ENCODE measurements at places on chromosomes 13 and 19. TPM values are rescaled to one million over a fixed set of nuclear protein-coding genes. Genes with fewer than 3 reads are reported as not detected.

SLC15A1 gene
- not detected for total RNA-seq

SAE1 gene
- 54.7 TPM for total RNA-seq

TEX26 gene
- 0.15 TPM for total RNA-seq

BRSK1 gene
- total RNA-seq: 19.5 TPM

FGF22 gene
- total RNA-seq: not detected

SHFL gene
- 18.7 TPM for total RNA-seq

MAB21L1 gene
- 0.24 TPM for total RNA-seq

HSPBP1 gene
- 26.4 TPM for total RNA-seq

CEACAM19 gene
- total RNA-seq: 2.4 TPM

KISS1R gene
- not detected for total RNA-seq

WDR87 gene
- total RNA-seq: not detected

UHRF1 gene
- total RNA-seq: 3.6 TPM

Data from left cardiac atrium (tissue), 4 donors.